ENCODE measurements at places on chromosomes 16 and 17.

GRCh38 chr16:8396463-8396862 is 193.8 kb downstream of the TMEM114 start:
- no peak for DNase-seq

DNA sequence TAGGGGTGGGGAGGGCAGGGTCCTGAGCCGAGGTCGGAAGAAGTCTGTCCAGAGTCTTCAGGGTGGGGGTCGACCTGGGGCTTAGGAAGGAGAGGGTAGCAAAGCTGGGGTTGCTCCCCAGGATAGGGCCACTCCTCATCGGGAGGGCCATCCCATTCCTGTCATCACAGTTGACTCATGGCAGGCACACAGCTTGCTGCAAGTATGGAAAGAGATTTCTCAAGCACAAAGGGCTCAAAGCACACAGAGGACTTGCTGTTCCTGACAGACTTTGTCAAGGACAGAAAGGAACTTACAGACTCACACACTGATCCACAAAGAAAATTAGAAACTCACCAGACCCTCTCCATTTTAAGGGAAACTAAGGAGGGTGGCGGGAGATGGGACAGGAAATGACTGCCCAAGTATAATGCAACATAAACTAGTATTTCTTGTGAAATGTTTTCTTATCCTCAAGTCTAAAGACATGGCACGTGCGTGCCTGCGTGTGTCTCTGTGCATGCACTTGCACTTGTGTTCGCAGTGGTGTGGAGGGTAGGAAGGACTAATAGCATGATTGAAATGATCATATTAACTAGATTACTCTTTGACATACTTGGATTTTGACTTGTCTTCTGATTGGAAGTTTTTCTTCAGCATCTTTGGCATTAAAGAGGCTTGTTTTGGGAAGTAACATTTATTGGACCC is 2.4 kb downstream of the AOC2 start:
- no peak for DNase-seq

- DNase-seq, result no peak
Measured at GRCh38 chr16:11257131-11257938, 1.3 kb upstream of the SOCS1 start.

DNA sequence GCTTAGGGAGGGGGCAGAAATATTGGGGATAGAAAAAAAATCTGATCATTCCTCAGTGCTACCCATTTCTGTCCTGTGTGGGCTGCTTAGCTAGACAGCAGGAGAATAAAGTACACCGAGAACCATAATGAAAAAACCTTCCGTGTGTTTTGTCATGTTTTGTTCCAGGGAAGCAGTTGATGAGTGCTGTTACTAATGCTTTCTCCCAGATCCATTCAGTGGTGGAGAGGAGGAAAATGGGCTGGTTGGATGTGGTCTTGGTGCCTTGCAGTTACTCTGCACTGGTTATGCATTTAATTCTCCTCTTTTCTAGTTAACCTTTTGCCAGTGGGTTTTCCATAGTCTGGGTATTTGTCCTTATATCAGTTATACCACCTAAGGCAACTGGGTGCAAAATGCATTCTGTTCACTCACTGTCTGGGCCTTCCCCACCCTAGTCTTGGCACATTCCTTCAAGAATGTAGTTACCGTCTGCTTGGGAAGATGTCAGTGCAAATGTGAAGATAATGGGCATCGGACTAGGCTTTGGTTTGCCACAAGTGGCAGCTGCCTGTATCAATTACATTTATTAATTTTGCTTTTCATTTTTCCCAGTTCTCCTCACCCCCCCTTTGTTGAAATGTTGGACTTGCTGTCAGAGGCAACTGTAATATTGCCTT is 9.3 kb upstream of the TBKBP1 start:
- no peak for DNase-seq
